DMS 273 treated with DMSO at 0.1 percent for 48 hours (cell line): ENCODE measurements at places on chromosomes 6 and 20.

DNA sequence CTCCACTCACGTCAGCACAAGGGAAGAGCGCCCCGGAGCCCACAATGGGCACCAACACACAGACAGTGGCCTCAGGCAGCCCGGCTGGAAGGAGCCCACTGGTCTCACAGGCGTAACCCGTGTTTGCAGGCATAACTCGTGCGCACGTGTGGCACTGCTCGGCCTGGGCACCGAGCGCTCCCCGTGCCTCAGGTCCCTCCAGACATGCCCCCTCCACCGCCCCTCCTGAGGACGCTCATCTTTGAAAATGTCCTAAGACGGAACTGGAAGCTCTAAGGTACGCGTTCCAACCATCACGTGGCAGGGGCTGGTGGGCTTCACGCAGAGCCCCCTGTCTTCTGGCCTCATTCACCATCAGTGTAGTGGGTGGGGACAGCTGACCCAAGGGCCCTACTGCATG, 44.6 kb downstream of the SSR1 start:
- DNase-seq, result no peak

GRCh38 chr6:146950351-146950835, 253.8 kb upstream of the STXBP5 start:
- DNase-seq, result no peak

GRCh38 chr6:90241229-90241880, 55.3 kb downstream of the BACH2 start:
- DNase-seq, result peak; percentile 30

GRCh38 chr20:62156592-62157386, 13.2 kb downstream of the SS18L1 start:
- DNase-seq, result peak; percentile 24

GRCh38 chr6:154542747-154543146, 32.3 kb upstream of the CNKSR3 start:
- DNase-seq, result no peak

GRCh38 chr6:144696610-144697368, 411.7 kb downstream of the UTRN start:
- no peak for DNase-seq

GRCh38 chr6:163897030-163897429, 482.5 kb downstream of the QKI start:
- no peak for DNase-seq

- DNase-seq, result no peak
These were observed 19.3 kb upstream of the CHRNA4 start for GRCh38 chr20:63380346-63380870.

DNA sequence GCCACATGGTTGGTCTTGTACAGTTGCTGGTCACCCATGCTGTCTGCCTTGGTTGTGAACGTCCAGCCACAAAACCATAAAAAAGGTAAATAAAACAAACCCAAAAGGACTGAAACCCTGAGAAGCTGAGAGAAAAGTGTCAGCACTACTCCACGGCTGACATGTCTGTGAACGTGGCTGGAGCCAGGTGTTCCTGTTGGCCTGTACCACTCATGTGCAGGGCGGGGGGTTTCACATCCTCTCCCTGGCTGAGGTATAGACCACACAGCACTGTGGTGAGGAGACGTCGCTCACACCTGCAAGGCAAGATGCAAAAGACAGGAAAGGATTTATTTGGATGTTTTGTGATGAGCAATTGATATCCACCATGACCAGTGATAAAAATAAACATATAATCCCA, 51.9 kb upstream of the MRPS10 start:
- DNase-seq, result no peak

GRCh38 chr6:19137505-19137904, 699.7 kb upstream of the ID4 start:
- DNase-seq, result no peak

DNA sequence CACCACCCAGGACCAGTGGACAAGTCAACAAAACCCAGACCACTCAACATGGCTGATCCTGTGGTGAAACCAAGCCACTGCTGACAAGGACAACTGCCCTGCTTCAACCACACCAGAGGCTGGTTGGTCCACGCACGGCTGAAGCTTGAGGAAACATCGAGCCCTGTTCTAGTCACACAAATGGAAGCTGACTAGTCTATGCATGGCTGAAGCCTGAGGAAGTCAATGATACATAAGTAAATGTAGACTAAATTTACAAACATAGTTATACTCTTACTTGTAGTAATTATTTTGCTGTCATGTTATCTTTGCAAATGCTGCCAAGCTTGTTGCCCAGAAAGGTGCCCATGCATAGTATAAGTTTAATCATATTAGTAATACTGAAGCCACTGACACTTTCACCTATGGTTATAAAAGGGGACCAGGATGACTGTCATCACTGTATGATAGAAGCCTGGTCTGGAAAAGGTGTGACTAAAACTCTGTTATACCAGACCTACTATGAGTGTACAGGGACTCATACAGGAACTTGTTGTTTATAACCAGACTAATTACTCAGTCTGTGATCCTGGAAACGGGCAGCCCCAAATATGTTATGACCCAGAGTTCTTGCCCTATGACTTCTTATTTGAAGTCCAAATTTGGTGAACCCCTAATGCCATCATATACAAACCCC, 5.6 kb downstream of the IL22RA2 start:
- no peak for DNase-seq

DNA sequence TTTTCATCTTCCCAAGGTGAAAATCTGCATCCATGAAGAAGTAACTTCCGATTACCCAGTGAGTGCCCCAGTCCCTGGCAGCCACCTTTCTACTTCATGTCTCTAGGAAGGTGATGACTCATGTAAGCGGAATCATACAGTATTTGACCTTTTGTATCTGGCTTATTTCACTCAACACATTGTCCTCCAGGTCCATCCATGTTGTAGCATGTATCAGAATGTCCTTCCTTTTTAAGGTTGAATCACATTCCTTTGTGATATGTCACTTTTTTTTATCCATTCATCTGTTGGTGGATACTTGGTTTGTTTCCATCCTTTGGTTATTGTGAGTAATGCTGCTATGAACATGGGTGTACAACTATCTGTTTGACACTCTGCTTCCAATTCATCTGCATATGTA, 176.3 kb upstream of the CDYL start:
- DNase-seq, result no peak

GRCh38 chr6:18584372-18584771, 197.2 kb downstream of the RNF144B start:
- DNase-seq, result no peak

- DNase-seq, result no peak
These were observed 131.8 kb downstream of the SLC23A2 start for GRCh38 chr20:4869290-4870193.

DNA sequence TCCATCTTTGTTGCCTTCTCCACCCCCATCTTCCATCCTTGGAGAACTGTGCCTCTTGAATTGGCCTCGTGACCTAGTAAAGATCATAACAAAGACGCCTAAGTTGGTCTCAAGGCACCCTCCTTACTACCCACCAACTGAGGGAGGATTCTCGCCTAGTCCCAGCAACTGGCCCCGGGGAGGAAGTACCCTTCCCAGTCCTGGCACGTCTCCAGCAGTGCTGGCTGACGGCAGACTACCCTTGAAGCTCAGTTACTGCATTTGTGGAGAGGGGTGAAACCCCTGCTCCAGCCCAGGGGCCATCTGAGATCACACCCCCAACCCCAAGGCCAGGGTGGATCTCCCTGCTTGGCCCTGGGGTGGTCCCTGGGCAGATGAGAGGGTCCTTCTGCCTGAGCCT, 2.1 kb upstream of the OSBPL2 start:
- no peak for DNase-seq

DNA sequence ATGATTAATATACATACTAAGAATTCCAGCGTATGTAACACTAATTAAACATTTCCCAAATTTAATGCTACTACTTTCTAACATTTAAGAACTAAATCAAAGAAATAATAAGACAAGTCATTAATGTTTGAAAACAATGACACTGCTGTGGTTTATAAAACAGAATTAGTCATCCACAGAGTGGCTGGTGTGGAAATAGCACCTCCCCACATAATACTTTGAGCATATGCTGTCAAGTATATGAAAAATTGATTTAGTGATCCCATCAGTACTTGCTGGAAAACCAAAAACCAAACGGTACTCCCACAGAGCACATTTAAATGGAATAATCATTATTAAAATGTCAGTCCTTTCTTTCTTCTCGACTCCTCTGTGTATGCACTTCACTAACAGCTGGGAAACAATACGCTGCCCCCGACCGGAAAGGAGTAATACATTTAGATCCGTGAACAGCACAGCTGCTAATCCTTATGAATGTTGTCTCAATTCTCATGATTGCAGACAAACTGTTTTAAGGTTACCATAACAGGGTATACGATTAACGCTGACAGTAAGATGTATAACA, 78.4 kb downstream of the PREP start:
- DNase-seq, result no peak

DNA sequence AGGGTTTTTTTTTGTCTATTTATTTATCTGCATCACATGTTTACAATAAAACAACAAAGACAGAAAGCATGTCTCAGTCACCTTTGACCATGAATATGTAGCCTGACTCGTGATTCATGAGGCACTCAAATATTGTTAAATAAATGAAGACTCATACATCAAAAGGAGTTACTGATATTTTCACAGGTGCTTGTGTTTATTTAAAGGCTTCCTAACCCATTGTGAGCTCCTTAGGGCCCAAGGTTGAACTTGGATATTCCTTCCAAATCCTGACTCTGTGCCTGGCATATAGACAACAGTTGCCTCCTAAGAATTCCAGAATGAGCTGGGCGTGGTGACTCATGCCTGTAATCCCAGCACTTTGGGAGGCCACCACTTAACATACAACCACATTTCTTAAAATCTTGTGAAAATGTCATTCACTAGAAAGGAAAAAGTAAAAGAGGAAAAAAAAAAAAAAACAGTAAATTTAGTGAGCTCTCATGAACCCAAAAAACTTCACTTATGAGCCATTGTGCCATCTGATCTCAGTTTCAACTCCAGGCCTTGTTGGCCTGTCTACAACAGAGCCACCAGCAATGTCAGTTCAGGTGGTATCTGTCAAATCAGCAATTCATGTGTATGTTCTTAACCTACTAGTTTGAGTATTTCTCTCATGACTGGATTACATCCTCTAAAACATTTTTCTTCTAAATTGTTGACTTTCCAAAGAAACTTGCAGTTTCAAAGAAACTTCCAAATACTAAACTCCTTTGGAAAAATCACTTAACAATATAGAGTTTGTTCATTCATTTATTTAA, 162.7 kb upstream of the MARCKS start:
- DNase-seq, result no peak

DNA sequence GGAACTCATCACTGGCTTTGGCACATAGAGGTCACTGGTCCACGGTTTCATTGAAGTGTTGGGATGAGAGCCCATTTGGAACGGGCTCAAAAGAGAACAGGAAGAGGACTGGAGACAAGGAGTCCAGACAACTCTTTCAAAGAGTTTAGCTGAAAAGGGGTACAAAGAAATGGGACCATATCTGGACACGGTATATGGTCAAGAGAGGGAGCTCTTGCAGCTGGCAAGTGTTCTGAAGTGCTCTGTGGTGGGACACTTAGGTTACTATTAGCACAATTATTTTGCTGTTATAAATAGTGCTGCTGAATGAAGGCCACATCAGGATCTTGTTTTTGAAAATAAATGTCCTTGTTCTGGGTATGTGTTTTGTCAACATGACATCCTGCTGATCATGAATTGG, 4.6 kb downstream of the SGK2 start:
- DNase-seq, result no peak

DNA sequence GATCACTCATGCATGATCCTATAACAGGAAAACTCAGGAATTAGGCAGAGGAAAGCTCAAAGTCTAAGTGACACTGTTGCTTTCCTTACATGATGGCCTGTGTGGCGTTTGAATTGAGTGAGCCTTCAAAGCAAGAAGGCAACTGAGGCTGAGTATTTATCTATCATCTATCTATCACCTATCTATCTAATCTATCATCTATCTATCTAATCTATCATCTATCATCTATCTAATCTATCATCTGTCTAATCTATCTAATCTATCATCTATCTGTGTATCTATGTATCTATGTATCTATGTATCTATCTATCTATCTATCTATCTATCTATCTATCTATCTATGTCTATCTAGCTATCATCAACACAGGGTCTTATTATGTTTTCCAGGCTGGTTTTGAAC, 41.8 kb upstream of the BCLAF1 start:
- no peak for DNase-seq

GRCh38 chr20:37567331-37567665, 39.6 kb upstream of the BLCAP start:
- no peak for DNase-seq

DNA sequence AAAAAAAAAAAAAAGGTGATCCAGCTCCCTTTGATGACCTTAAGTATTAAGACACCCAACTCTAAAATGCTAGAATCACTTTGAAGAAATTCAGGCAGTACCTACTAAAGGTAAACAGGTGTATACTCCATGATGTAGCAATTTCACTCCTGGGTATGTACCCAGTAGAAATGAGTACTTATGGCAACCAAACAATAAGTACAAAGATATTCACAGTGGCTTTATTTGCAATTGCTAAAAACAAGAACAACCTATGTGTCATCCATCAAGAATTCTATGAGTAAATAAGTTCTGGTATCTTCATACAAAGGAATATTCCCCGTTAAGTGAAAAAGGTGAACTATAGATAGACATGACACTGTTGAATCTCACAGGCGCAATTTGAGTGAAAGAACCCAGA, 29.4 kb downstream of the MDGA1 start:
- no peak for DNase-seq

GRCh38 chr20:33948480-33948879, 45.2 kb upstream of the RALY start:
- DNase-seq, result no peak

DNA sequence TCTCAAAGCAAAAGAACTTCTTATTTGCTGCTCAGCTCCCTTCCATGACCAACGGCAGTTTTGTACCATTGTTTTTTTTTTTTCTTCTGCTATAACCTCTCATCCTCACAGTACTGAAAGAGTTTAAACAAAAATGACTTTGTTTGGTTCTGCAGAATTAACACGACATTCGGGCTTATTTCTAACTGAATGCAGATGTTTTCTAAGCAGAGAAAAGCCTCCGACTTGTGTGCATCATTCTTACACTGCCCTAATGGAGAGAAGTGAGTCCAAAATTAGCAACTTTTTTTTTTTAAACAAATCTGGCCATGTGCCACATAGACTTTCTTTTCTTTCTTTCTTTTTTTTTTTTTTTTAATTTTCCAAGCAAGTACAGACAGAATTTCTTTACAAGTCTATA, 382.7 kb downstream of the HDGFL1 start:
- no peak for DNase-seq

GRCh38 chr6:120279466-120280167, 930.1 kb upstream of the MAN1A1 start:
- DNase-seq, result no peak

DNA sequence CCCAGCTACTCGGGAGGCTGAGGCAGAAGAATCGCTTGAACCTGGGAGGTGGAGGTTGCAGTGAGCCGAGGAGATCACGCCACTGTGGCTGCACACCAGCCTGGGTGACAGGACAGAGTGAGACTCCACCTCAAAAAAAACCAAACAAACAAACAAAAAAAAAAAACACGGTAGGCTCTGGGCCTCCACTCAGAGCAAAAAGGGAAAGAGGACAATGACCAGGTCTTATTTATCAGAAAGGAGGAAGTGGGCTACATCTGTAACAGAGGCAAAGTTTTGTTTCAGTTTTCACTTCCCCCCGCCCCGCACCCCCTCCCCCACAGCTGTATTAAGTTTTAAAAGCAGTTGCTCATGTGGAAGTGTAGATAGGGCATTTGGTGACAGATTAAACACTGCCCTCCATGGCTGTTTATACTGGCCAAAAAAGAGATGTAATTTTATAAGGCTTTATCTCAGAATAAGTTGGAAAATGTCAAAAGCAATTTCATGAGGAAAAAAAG, 114.6 kb downstream of the RCAN2 start:
- no peak for DNase-seq

GRCh38 chr6:25503686-25504085, 148.3 kb upstream of the SCGN start:
- DNase-seq, result no peak
